ENCODE measurements at places on chromosomes 12 and 14.

GRCh38 chr12:7869137-7869536 lies 3.6 kb downstream of the SLC2A14 start:
- DNase-seq, result no peak

DNA sequence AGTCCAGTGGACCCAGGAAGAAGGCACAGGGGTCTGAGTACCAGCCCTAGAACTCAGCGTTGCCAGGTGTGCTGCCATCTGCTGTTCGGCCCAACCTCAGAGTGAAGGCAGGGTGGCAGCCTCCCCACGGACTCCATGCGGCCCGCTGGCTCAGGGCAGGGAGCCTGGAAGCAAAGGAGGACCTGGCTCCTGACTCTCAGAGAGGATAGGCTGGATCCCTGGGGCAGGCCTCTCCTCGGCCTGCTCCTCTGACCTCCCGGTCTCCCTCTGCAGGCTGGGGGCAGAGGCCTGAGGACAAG lies 10.1 kb downstream of the MCRS1 start:
- no peak for DNase-seq

DNA sequence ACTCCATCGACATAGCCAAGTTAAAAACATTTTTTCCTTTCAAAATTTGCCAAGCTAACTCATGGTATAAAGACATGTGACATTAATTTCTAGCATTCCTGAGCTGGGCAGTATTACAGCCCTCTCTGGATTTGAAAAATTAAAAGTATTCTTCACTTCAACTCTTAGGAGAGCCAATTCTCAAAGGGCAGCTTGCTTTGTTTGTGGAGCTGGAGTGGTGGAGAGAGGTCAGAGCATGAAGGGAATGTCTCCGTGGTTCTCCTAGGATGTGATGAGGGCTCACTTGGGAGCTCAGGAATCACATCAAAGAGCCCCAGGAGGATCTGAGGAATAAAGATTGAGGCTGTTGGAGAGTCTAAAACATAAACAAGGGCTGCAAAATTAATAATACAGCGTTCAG lies 46.9 kb upstream of the RGS6 start:
- no peak for DNase-seq

DNA sequence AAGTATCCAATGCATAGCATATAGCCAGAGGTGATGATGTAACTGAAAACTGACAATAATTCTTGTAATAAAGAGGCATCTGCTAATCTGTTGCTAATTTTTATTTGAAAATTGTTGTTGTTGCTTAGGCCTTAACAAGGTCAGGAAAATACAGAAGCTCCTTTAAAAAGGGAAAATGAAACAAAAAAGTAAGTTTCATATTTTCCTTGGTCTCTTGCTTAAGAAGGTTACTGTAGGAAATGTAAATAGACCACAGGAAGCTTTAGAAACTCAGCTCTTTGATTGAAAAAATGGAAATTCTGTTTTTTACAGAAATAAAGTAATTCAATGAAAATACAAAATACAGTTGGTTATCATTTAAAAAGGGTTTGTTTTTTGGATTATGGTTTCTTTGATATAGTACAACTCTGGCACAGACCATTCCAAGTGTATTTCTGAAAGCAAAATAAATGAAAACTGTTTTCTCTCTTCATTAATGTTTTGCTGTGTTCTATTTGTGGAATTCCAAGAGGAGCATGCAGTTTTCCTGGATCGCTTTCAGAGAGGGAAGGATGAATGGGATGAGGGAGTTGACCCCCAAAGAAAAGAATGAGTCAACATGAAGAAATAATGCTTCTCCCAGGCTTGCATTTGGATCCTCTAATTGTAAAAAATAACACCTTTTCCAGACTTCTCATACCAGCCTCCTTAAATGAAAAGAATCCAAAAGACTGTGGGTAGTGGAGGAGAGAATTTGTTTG lies 398.0 kb upstream of the FAR2 start:
- DNase-seq, result no peak
